ENCODE measurements at places on chromosomes 3 and 15.

DNA sequence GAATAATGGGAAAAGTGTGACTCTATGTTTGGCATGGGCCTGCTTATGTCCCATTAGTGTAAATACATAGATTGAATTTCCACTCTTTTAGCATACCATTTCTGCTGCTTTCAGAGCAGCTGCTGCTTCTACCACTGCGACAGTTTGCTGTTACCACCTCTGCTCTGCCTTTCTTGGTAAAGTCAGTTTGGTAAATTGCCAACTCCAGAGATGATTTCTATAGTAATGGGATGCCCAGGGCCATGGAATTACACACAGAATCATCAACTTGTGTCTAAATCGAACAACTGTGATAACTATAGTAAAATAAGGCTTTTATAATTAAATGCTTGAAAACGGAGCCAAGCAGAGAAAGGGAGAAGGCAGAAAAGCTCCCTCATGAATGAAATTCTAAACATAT lies 168.4 kb upstream of the VEPH1 start:
- DNase-seq: no peak

DNA sequence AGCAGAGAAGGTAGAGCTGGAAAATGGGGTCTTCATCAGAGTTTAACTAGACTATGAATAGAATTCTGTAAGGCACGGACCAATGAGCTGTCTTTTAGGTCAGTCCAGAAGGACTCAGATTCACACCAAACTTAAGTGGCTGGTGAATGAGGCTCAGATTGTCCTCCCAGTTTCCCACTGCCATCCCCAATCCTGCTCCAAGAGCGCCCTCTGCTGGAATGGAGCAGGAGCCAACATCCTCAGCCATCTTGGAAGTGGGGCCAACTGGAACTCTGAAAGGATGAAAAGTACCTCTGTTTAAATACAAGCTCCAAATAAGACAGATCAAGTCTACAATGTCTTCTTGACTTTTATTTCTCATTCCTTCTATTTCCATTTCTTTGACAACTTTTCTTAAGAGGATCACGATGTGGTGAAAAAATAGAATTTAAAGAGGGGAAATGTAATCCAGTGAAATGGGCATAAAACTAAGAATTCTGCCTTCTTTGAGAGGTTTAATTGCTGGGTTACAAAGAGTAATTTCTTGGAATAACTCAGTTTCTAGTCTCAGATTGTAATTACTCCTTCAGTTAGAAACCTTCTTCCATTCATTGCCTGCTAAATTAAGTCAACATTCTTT lies 217.1 kb upstream of the TPRG1 start:
- no peak for DNase-seq

DNA sequence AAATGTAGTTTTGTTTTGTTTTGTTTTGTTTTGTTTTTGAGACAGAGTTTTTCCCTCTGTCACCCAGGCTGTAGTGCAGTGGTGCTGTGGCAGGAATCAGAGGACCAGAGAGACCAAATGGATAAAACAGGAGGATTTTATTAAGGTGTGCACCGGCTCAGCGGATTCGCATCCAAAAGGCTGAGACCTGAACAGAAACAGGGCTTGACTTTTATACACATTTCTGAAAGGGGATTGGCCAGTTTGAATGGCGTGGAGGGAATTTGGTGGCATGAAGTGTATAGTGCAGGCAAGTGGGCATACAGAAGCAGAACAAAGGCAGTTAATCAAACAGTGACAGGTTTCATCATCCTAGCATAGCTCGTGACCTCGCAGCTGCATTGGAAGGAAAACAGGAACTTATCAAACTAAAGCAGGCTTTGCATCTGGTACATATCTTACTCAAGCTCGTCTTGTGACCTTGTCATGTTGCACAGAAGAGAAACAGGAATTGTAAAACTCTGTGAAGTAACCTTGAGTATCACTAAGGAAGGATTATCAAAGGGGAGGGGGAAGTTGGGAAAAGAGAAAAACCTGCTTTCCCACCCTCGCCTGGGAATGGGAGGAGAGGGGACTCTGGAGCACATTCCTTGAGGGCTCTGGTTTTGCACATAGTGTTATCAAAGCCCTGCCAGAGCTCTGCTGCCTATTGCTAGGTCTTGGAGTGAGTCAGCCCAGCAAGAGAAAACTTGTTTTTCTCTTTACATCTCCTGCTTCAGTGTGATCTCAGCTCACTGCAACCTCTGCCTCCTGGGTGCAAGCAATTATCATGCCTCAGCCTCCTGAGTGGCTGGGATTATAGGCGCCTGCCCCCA lies 38.5 kb downstream of the C3orf62 start:
- DNase-seq: no peak

GRCh38 chr3:113035387-113035982 lies 44.7 kb downstream of the GTPBP8 start:
- no peak for DNase-seq

DNA sequence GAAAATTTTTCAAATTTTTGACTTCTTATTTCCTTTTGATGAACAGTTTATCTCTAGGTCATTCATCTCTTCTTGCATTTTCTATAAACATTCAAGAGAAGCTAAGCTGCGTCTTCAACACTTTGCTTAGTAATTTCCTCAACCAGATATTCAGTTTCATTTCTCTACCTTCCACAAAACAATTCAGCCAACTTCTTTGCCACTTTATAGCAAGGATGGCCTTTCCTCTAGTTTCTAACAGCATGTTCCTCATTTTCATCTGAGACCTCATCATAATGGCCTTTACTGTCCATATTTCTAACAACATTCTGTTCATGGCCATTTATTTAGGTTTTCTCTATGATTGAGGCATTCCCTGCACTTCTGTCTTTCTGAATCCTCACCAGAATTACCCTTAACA lies 90.0 kb downstream of the ARIH1 start:
- DNase-seq: no peak

DNA sequence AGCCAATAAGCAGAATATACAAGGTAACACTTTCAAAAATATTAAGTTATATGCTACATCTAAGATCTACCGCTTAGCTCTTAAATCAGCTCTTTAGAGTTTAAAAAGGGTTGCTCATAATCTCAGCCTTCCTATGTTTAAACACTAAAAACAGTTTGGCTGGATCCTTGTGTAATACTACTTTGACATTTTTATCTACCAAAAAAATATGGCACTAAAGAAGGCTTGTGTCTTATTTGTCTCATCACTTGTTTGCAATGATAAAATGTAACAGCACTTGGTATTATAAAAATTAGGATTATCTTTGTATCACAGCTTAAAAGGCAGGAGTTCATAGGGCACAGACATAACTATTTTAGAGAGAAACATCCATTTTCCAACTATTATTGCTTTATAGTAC lies 9.8 kb downstream of the ANKRD28 start:
- no peak for DNase-seq

DNA sequence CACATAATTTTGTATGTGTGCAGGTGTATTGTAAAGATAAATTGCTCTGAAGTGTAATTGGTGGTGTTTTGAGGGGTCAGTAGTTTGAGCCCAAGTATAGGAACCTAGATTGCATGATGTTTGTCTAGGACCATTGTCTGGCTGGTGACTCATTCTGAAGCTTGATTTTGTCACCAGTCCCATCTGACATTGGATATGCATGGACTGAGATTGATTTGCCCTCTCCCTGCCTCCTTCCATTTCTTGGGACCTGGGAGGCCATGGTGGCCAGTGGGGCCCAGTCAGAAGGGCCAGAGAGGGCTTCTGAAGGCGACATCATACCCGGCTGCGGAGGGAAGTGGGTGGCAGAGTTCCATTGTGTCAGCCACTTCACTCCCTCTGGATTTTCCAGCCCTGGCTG lies 62.3 kb downstream of the PDIA5 start:
- no peak for DNase-seq

GRCh38 chr3:41330465-41330864 lies 131.2 kb downstream of the CTNNB1 start:
- DNase-seq: no peak

GRCh38 chr3:53693451-53693850 lies 152.8 kb downstream of the CHDH start:
- DNase-seq: no peak

- DNase-seq: no peak
Observed at GRCh38 chr3:143294188-143294587, 174.6 kb downstream of the CHST2 start.

- no peak for DNase-seq
Observed at GRCh38 chr3:138944929-138945708, 1.8 kb downstream of the FOXL2 start.

- no peak for DNase-seq
Observed at GRCh38 chr3:191254098-191254873, 55.2 kb downstream of the OSTN start.

DNA sequence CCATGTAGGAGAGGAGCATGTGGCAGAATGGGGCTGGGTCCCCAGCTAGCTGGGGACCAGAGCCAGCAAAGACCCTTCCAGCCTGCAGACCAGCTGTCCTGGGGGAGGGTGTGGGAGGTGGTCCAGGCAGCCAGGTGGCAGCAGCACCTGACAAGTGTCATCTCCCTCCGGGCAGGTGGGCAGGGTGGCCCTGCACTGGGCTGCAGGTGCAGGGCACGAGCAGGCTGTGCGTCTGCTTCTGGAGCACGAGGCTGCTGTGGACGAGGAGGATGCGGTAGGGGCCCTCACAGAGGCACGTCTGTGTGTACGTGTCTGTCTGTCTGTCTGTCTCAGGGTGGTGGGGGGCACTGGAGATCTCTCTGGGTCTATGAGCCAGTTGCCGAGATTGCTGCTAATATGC lies 5.5 kb downstream of the ANKDD1A start:
- no peak for DNase-seq

DNA sequence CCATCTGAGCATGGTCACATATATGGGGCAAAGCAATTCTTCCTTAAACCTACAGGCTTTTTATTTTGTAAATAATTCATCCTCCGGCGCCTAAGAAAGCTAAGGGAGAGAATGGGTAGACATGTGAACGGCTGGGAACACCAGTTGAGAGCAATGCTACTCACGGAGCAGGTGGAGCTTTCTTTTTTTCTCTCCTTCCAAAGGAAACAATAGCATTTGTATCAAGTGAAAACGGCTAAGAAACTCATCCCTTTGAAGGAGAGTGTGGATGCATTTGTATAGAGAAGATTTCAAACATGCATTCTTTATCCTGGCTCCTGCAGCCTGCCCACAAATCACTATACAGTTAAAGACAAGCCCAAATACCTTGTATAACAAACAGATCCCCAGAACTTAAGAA lies 637.8 kb downstream of the MAGI1 start:
- no peak for DNase-seq

DNA sequence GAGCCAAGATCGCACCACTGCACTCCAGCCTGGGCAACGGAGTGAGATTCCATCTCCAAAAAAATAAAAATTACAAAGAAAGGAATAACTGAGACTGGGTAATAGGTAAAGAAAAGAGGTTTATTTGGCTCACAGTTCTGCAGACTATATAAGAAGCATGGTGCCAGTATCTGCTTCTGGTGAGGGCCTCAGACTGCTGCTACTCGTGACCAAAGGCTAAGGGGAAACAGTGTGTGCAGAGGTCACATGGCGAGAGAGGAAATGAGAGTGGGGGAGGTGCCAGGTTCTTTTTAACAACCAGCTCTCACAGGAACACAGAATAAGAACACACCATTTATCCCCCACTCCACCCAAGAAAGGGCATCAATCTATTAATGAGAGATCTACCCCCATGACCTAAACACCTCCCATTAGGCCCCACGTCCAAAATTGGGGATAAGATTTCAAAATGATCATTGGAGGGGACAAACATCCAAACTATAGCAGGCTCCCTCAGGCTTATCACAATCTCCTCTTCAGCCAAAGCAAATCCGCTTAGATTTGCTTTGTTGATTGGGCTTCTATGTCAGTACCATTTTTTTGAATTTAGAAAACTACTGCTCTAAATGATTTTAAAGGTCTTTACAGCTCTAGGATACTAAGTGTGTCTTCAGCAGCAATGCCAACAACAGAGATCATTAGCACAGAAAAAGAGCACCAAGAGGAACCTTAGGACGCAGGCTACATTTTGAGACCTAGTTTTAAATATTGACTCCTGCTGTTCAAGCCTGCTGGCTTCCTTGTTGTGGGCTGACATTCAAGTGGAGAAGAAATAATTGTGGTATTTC lies 84.2 kb upstream of the TBL1XR1 start:
- DNase-seq: no peak
